ENCODE measurements at places on chromosomes 12 and 14.

GRCh38 chr14:79544698-79545070 is 666.6 kb downstream of the DIO2 start:
- peak; percentile 92 for DNase-seq

DNA sequence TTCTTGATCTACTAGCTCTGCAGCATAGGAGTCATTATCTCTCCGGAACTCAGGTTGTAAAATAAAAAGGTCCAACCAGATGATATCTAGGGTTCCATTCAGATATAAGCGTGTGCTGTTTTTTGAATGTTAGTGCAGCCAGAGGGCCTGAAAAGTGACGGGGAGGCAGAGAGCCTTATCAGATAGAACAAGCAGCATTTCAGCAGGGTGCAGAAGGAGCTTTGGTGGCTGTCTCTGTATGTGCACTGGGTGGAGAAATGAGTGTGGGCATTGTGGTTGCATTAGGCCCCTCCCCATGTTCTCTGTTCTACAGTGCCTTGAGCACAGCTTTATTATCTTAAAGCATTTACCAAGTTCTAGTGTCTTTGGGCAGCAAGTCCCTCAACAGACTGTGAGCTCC is 275.1 kb downstream of the NRXN3 start:
- DNase-seq = no peak

- peak; percentile 77 for DNase-seq
These were observed 19.2 kb upstream of the MAP1LC3B2 start for GRCh38 chr12:116539905-116540482.

DNA sequence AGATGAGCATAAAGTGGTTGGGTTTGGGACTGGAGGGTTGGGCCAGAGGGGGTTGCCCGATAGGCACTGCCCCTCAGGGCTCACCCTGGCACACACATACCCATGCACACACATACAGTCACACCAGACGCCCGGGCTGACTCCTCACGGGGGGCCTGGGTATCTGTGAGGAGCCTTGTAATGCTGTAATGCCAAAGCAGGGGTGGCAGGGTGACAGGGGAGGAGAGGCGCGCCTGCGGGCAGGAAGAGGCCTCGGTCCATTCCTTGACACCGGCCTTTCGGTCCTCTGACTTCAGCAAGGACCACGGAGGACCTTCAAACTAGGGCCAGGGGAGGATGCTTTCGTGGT is 375 bp downstream of the FAIM2 start:
- no peak for DNase-seq

GRCh38 chr12:52260361-52261207 is 13.9 kb upstream of the KRT86 start:
- DNase-seq = peak; percentile 74

- DNase-seq = no peak
These were observed 154.3 kb downstream of the RMST start for GRCh38 chr12:97616946-97617345.

DNA sequence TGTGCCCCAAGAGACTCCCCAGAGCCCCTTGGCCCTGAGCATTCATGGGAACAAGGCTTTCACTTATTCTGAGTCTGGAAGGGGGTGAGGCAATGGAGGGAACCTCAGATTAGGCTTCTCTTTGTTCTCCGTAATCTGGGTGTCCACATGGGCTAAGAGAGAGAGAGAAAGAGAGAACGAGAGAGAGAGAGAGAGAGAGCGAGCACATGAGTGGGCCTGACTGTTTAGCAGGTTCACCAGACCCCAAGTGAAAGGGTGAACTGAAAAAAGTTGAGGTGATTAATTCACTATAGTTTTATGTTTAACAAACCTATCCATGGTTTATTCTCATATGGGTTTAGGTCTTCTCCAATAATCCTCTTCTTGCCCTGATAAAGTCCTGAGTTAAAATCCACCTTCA is 183.4 kb upstream of the VASH1 start:
- DNase-seq = no peak

DNA sequence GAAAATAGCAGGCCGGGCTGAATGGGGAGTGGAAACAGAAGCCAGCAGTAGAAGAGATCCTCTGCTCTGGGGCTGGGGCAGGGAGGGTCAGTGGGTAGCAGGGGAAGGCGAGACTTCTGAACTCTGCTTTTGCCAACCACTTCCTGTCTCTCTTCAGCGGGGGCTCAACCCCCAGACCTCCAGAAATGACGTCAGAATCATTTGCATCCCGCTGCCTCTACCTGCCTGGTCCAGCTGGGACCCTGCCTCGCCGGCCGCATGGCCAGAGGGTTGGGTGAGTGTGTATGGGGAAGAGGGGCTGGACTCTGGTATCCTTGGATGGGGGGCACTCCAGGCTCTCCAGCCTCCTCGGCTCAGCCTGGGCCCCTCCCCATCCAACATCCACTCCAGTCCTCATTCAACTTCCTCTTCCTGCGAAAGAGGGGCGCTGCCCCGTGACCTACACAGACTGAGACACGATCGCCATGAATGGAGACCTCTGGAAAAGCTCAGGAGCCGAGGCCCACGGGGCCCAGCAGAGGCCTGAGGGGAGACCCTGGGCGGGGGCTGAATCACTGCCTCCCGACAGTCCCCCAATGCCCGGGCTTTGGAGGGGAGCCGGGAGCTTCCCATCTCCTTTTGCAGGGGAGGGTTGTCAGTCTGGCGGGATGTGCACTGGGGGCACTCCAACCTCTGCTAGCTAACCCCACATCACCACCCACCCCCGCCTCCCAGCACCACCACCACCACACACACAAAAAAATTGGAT is 458 bp upstream of the HOXC4 start:
- no peak for DNase-seq

- DNase-seq = no peak
These were observed 27.5 kb upstream of the PLEKHG7 start for GRCh38 chr12:92675092-92675865.

DNA sequence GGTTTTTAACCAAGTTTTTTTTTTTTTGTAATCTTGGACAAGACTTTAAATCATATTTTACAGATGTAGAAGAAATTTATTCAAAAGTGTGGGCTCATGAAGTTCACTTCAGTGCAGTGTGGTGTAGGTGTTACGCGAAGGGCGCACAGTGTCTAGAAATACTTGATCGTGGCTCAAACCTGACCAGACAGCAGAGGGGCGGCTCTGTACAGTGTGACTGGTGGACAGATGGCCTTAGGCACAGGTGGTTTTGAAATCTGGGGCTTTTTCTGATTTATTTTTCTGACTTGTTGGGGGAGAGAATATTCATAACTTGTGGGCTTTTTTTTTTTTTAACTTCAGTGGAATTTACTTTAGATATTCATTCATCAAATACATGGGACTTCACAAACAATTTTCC is 179.2 kb downstream of the PELI2 start:
- no peak for DNase-seq

GRCh38 chr14:100761481-100761880 is 34.8 kb downstream of the DLK1 start:
- DNase-seq = peak; percentile 92

All from EH (cell line).